Activated CD4-positive, alpha-beta T cell treated with anti-CD3 and anti-CD28 coated beads, Interleukin-2, amount 50 U/mL, for 1 hour (primary cell): ENCODE measurements at places on chromosomes 2 and 18.

DNA sequence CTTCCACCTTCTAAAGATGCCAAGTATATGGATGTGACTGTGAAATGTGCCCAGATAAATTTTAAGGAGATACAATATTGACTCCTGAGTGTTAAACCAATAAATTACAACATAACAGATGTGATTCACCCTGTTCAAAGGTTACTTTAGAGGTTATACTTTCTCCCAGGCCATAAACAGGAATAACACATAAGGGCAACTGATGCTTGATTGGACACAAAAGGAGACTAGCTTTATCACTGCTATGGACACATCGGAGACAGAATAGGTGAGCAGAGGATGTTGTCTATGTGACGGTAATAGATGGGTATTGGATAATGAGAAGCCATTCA lies 31.9 kb upstream of the SLC25A52 start:
- no peak for DNase-seq

GRCh38 chr18:31685097-31686082 lies 1.0 kb upstream of the B4GALT6 start:
- DNase-seq = peak; percentile 9

DNA sequence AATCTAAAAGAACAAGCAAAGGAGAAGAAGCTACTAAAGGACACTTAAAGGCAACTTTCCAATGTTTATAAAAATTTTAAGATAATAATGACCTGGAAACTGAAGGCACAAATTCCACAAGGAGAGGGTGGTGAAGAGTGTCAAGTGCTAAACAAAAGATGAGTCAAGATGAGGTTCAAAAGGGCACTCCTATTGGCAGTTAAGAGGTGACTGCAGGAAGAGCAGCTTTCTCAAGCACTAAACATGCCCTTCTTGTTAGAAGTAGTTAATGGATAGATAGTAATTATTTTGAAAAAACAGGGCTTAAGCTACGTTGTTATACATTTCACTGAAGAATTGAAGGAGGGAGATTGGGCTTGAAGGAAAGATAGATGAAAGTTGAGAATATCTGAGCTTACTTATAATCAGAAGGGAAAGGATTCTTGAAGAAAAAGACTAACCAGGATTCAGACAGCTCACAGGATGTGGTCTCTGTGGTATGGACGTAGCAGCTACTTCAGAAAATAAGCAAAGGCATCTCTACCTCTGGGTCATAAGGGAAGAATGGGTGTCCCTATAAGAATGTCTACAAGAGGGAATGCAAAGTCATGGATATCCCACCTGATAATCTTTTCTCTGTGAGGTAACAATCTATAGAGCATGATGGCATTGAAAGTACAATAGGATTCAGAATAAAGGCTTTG lies 454.7 kb upstream of the SLC39A10 start:
- DNase-seq = no peak

DNA sequence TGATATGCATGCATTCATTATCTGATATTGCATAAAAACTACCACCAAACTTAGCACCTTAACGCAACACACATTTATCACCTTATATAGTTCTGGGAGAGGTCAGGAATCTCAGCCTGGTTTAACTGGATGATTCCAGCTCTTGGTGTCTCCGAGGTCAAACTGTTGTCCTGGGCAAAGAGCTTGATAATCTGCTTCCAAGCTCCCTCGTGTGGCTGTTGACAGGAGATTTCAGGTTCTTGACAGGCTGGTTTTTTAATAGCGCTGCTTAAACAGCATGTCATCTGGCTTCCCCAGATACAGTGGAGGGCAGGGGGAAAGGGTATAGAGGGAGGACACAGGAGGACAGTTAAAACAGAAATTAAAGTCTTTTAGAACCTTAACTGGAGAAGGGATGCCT lies 785.0 kb downstream of the CNTNAP5 start:
- no peak for DNase-seq

DNA sequence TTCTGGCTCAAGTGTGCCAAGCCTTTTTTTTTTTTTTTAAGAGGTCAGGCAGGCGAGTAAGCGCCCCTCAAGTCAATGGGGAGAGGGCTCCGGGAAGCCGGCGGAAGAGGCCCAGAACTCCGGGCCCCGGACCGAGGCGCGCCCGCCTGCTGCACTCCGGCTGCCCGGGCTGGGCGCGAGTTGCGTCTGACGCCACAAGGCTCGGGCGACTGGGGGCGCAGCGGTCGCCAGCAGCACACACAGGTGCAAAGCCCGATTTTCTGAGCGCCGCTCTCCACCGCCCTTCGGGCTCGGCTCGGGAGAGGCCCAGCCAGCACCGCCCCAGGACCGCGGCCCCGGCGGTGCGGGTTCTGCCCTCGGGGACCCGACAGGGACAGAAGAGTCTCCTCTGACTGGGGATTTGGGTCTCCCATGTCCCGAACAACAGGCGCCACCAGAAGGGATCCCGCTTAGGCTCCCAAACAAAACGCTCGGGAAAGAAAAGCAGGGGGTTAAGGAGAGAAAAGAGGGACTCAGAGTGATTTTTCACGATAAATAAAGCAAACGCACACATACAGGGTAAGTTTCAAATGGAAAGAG lies 787 bp downstream of the ERBB4 start:
- no peak for DNase-seq

GRCh38 chr2:76385943-76386342 lies 675.2 kb upstream of the GCFC2 start:
- no peak for DNase-seq

GRCh38 chr2:36655453-36655852 lies 41.1 kb upstream of the VIT start:
- DNase-seq = no peak

DNA sequence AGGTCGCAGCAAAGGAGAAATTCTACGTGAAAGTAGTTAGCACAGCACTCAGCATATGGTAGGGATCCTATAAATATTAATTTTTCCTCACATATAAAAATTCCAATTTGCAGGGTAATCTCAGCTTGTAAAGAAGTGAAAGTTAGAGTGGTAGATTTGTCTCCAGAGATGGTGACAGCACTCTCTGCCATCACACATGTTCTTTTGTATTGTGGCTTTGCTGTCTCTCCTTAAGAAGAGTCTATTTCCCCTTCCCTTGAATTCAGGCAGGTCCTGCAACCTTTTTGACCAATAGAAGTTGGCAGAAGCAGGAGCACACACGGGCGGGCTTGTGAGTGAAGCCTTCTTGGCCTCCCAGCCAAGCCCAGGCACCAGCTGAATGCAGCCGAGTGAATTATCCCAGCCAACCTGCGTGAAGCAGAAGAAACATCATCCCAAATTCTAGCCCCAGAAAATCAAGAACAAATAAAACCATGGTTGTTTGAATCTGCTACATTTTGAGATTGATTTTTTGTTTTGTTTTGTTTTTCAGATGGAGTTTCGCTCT lies 107.8 kb upstream of the COPS8 start:
- DNase-seq = no peak

GRCh38 chr2:240021488-240022104 lies 3.5 kb downstream of the NDUFA10 start:
- peak; percentile 67 for DNase-seq

DNA sequence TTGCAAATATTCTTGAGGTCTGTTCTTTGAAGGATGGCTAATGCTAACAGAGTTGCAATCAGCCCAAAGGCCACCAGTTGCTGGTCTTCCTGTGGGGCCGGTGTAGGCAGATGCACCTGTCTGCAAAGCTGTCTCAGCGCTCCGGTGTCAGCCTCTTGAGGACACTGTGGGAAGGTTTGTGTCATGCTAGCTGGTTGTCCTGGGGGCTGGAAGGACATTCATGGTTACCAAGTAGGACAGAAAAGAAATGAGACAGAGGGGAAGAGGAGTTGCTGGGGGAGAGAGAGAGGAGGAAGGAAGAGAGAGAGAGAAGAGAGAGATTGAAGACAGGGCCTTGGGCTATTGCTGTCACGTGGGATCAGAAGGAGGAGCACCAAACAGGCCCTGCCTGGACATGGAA lies 639.6 kb upstream of the HS6ST1 start:
- DNase-seq = no peak

DNA sequence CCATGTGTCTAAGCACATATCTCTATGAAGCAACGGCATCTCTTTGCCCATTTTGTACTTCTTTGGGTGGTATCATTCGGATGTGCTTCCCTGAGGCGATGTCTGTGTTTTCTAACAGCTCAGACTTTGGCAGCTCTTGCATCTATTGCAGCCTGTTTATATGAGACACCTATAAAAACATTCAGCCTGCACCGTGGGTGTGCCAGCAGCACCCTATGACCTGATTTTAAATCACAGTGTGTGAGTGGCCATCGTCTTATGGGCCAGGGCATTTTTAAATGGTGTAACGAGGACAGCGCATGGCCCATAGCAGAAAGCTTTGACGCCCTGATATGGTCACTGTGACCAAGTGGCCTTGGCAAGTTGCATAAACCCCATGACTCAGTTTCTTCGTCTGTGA lies 12.9 kb downstream of the NPAS2 start:
- no peak for DNase-seq

GRCh38 chr2:240997856-240998705 lies at the start of gene SNED1:
SNED1 (plus strand) TSS chr2:240998618; CDS start chr2:240998838, 220 bp downstream.
- peak; percentile 42 for DNase-seq

- DNase-seq = no peak
Observed at GRCh38 chr2:209581040-209581439, 157.2 kb downstream of the MAP2 start.

DNA sequence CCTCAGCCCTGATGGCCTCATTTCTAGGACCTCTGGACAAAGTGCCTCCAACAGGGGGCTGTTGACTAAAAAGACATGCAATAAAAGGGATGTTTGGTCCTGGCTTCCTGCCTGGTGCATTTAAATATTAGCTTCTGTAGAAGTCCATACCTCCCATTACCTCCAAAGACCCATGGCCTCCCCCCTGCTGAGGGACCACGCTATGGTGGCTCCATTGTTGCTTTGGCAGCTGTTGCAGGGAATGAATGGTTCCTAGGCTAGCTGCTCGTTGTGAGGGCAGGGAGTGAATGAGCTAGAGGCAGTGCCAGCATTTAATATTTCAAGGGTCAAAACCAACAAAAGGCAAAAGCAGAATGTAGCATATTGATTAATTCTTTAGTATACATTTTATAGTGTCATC lies 285.9 kb downstream of the SLC8A1 start:
- DNase-seq = no peak
